HS-5 (cell line): ENCODE measurements at places on chromosomes 6 and 20.

DNA sequence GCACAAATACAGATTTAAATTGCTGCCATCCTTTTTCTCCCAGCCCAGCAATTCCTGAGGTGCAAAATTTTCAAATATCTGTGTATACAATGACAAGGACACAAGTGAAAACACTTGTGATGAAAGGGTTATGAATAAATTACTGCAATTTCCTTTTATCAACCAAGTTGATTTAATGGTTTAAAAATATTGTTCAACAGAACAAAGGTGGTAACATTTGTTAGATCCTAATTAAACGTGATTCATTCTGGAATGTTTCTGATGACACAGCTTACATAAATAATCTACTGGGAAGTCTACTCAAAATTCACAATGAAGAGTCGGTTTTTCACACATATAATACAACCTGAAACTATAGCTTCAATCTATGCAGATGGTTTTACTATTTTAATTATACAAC lies 17.1 kb downstream of the B4GALT5 start:
- no peak for DNase-seq

DNA sequence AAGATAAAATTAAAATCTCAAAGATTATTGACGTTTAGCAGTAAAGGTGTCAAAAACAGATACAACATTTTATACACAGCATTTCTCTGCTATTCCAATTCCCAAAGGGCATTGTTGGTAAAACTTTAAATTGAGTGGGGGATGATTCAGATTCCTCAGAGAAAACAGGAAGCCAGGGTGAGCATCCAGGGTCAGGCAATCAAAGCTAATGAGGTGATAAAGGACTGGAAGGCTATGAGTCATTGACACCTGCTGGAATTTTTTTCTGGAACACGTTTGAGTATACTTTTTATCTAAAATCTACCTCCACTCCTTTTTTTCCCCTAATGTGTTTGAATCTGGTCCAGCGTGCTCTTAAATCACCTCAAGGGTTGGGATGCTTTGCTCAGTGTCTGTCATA lies 52.2 kb downstream of the FKBP1C start:
- DNase-seq, result no peak

- DNase-seq, result no peak
These were observed 17.8 kb downstream of the BNIP5 start for GRCh38 chr6:36318690-36319435.

GRCh38 chr6:170033666-170034065 lies 257.2 kb downstream of the DLL1 start:
- no peak for DNase-seq

DNA sequence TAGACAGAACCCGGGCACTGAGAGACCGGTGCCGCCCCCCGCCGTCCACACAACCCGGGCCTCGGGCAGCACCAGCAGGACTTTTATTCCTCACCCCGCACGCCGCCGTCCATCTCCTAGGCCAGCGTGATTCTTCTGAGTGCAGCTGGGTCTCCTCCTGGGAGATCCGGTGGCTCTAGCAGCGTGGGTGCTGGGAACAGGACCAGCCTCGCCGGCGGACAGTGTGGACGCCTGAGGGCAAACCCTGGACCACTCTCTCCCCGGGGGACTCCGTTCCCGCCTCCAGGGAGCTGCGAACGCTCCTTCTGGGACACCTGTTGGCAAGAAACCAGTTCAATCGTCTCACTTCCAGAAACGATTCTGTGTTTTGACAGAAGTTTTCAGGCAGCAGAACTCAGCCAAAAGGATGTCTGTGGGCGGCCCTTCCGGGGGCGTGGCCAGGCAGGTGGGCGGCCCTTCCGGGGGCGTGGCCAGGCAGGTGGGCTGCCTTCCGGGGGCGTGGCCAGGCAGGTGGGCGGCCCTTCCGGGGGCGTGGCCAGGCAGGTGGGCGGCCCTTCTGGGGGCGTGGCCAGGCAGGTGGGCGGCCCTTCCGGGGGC lies 130.7 kb downstream of the DLL1 start:
- DNase-seq, result no peak

DNA sequence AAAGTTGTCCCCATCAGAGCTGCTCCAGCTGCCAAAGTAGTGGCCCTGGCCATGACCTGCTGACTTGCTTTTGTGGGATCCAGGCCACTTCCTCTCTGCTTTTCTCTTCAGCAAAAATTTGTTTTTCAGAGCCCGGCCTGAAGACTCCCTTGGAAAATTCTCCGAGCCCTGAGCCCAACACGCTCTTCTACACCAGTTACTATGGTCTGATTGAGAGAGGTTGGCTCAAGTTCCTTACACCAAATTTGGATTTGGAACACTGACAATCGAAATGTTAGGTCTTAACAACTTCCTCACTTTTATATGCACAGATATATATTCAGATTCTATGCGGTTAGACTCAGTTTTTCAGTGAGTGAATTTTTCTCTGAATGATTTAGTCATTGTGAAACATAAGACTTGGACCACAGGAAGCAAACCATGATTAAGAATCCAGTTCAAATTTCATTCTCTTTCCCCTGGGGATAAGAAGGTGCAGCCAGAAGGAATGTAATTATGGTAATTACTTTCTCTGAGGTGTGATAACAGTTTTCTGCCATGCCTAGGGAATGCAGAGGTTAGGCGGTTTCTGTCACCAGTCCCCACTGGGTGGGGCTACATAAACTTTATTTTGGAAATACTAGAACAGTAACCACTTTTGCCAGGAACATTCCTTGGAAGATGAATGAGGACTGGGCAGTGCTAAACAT lies 365.2 kb downstream of the SYNE1 start:
- DNase-seq, result peak; percentile 22
